Activated CD8-positive, alpha-beta memory T cell treated with anti-CD3 and anti-CD28 coated beads for 36 hours (primary cell): ENCODE measurements at places on chromosomes 12 and 14. TPM values are rescaled to one million over a fixed set of nuclear protein-coding genes. Genes with fewer than 3 reads are reported as not detected.

Gene BCL2L2
- total RNA-seq: 0.99 TPM

Gene CISTR
- not detected for total RNA-seq

Gene PRICKLE1
- total RNA-seq: not detected

Gene MARS1
- 455 TPM for total RNA-seq

Gene AQP5
- not detected for total RNA-seq

Gene NRIP2
- total RNA-seq: not detected

Gene PRH2
- total RNA-seq: not detected

Gene HSPB8
- not detected for total RNA-seq

Gene FANCM
- 15.8 TPM for total RNA-seq
